ENCODE measurements at places on chromosomes 2 and 18.

- no peak overlapping the region for H3K27ac ChIP-seq
- no peak for DNase-seq
- H3K4me3 ChIP-seq, result no peak overlapping the region
- H3K36me3 ChIP-seq, result peaks cover 2% of the 10 kb centered on the region
These were observed 50.4 kb downstream of the PAX8 start for GRCh38 chr2:113228351-113228750.

DNA sequence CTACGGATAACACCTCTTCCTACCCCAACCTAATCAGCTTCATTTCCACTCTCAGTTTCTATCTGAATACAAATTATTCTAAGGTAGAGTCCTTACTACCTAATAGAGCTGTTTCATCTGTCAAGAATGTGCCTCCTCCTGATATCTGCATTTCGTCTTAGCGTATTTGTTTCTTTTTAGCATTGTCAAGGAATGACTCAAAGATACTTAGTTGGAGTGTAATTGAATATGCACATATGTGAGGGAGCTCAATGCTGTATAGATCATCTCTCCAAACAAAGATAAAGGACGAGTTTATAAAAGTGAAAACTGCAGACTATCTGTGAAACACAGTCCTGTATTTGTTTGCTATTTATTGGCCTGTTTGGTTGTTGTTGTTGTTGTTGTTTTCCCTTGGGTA, 2059.4 kb upstream of the CELF4 start:
- DNase-seq, result no peak
- H3K36me3 ChIP-seq, result no peaks in the 10 kb centered on the region
- no peaks in the 10 kb centered on the region for H3K27me3 ChIP-seq
- H3K4me3 ChIP-seq, result no peak overlapping the region

GRCh38 chr18:24317370-24317769, 80.3 kb downstream of the OSBPL1A start:
- H3K4me3 ChIP-seq, result no peak overlapping the region
- no peak overlapping the region for H3K27ac ChIP-seq
- no peaks in the 10 kb centered on the region for H3K36me3 ChIP-seq
- no peak for DNase-seq

- H3K27ac ChIP-seq, result no peak overlapping the region
- DNase-seq, result no peak
- no peaks in the 10 kb centered on the region for H3K27me3 ChIP-seq
- H3K4me3 ChIP-seq, result no peak overlapping the region
- H3K36me3 ChIP-seq, result no peaks in the 10 kb centered on the region
These were observed 231.7 kb upstream of the LYPD1 start for GRCh38 chr2:132901661-132902060.

DNA sequence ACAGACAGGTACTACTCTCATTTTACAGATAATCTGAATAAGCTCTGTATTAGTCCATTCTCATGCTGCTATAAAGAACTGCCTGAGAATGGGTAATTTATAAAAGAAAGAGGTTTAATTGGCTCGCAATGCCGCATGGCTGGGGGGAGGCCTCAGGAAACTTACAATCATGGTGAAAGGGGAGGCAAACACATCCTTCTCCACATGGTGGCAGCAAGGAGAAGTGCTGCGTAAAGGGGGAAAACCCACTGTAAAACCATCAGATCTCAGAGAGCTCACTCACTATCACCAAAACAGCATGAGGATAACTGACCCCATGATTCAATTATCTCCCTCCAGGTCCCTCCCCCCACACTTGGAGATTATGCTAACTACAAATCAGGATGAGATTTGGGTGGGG, 254.4 kb downstream of the KCNE4 start:
- H3K4me3 ChIP-seq, result no peak overlapping the region
- H3K36me3 ChIP-seq, result no peaks in the 10 kb centered on the region
- no peak overlapping the region for H3K27ac ChIP-seq
- H3K4me1 ChIP-seq, result no peaks in the 10 kb centered on the region
- H3K27me3 ChIP-seq, result no peaks in the 10 kb centered on the region
- DNase-seq, result no peak

- peaks cover 4% of the 10 kb centered on the region for H3K4me1 ChIP-seq
- H3K27ac ChIP-seq, result no peak overlapping the region
These were observed 443.7 kb downstream of the BCL11A start for GRCh38 chr2:60109744-60110143.

GRCh38 chr2:238820916-238821315, 27.0 kb upstream of the TWIST2 start:
- H3K27me3 ChIP-seq, result peaks cover 68% of the 10 kb centered on the region
- no peaks in the 10 kb centered on the region for H3K4me1 ChIP-seq
- no peak overlapping the region for H3K27ac ChIP-seq
- DNase-seq, result no peak

DNA sequence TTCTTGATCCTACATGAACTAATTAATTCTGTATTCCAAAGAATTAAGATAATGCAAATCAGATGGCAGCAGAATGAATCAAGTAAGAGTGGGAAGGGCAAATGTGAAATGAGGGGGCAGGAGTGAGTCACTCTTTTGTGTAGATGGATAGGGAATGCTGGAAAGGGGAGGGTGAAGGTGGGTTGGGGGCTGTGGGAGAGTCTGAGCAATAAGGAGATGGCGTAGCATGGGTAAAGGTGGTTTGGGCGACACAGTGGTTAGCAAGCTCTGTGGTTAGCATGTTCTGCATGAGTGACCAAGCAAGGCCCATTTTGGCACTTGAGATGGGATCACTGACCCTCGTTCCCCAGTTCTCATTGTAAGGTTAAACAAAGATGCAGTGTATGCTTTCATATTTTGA, 20.4 kb downstream of the GPD2 start:
- H3K36me3 ChIP-seq, result peaks cover 26% of the 10 kb centered on the region
- H3K4me3 ChIP-seq, result no peak overlapping the region
- H3K27ac ChIP-seq, result no peak overlapping the region
- DNase-seq, result no peak
- H3K4me1 ChIP-seq, result peaks cover 24% of the 10 kb centered on the region
- no peaks in the 10 kb centered on the region for H3K27me3 ChIP-seq

DNA sequence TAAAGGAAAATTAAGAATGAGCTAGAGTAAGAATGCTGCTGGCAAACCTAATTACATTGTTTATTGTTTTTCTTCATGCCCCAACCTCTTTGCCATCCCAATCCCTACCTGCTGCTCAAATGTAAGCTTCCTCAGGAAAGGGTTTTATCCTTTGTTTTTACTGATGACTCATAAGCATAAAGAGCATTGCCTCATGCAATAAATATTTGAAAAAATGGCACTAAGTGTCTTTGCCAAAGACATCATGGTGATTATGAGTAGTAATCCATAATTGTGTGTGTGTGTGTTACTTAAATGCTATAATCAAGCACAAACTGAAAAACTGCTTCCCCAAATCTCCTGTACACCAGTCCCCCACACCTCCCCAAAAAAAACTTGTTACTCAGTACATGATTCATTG, 53.4 kb downstream of the DNER start:
- no peak overlapping the region for H3K27ac ChIP-seq
- DNase-seq, result no peak
- no peaks in the 10 kb centered on the region for H3K4me1 ChIP-seq

GRCh38 chr2:142866426-142866825, 11.0 kb upstream of the KYNU start:
- no peaks in the 10 kb centered on the region for H3K36me3 ChIP-seq
- no peak for DNase-seq
- H3K27me3 ChIP-seq, result peaks cover 6% of the 10 kb centered on the region
- H3K27ac ChIP-seq, result no peak overlapping the region
- no peak overlapping the region for H3K4me3 ChIP-seq

DNA sequence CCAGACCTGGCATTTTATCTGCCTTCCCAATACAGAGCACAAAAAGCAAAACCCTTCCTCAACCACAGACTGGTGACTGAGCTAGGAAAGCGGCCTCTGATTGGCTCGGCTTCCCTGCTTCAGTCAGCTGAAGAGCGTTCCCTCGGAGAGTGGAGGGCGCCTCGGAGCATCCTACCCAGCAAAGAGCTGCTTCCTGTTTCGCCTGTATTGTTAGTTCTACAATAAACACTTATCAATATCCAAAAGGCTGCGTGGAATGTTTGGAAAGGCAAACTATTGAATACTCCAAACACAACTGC, 125.0 kb downstream of the CACNB4 start:
- H3K4me1 ChIP-seq, result peaks cover 3% of the 10 kb centered on the region
- no peaks in the 10 kb centered on the region for H3K36me3 ChIP-seq
- DNase-seq, result no peak
- no peak overlapping the region for H3K27ac ChIP-seq

DNA sequence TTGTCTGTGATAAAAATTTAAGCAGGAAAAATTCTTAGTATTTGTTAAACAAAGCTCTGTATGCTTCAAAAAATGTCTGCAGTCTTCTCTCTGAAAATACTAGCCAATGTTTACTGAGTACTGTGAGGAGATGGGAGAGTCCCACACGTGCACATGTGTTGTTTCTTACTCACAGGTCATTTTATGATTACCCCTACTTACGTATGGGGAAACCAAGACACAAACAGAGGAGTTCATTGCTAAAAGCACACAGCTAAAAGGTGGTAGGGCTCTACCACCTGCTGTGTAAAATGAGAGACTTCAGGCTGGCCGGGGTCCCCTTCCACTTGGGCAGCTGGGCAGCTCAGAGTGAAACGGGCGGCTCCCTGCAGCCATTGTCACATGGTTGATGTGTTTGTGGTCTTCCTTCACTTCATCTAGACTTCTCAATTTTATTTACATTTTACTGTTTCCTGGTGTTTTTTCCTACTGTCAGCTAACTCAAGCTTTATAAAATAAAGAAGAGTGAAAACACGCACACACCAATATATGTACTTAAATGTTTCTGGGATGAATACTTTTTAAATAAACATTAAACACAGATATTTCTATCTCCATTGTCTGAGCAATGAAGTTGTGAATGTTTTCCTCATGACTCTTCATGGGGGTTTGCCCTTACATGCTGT, 71.2 kb downstream of the MBP start:
- DNase-seq, result no peak
- H3K27me3 ChIP-seq, result no peaks in the 10 kb centered on the region
- H3K4me1 ChIP-seq, result peaks cover 77% of the 10 kb centered on the region
- H3K27ac ChIP-seq, result peak overlapping the region; percentile 96
- no peak overlapping the region for H3K4me3 ChIP-seq
- peaks cover 73% of the 10 kb centered on the region for H3K36me3 ChIP-seq

DNA sequence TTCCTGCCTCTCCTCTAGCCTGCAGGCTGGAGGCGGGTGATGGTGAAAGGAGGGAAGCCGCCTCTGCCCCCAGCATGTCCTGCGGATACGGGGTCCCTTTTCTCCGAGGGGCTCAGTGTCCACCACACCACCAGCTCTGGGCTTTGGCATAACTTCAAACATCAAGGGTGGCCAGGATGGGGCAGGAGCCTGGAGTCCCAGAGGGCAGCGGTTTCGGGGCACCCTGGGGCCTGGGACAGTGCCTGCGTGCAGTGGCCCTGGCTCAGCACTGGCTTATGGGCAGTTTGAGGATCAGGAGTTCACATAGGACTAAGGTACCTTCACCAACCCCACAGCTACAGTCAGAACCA, 85.5 kb upstream of the GPC1 start:
- no peaks in the 10 kb centered on the region for H3K36me3 ChIP-seq
- no peak overlapping the region for H3K27ac ChIP-seq
- peaks cover 2% of the 10 kb centered on the region for H3K4me1 ChIP-seq
- H3K27me3 ChIP-seq, result peaks cover 10% of the 10 kb centered on the region

- no peak for DNase-seq
- H3K36me3 ChIP-seq, result no peaks in the 10 kb centered on the region
- no peak overlapping the region for H3K4me3 ChIP-seq
- no peaks in the 10 kb centered on the region for H3K4me1 ChIP-seq
- H3K27ac ChIP-seq, result no peak overlapping the region
These were observed 474.9 kb upstream of the CWC22 start for GRCh38 chr2:180481998-180482397.

DNA sequence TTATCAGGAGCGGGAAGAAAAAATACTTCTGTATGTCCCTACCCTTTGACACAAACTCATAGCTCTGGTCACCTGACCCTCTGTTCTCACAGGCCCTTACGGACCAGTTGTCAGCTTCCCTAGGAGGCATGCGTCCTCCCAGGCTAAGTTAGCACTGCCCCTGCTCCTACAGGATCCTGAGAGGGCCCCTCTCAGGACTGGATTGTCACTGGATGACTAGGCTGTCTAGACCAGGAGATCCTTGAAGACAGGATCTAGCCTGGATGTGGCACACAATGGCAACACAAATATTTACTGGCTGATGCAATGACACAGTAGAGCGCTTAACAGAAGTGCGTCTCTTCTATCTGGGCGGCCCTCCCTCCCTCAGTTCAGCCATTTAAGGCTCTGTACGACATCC, 7.7 kb downstream of the FAM228A start:
- no peaks in the 10 kb centered on the region for H3K27me3 ChIP-seq
- no peak for DNase-seq
- H3K4me3 ChIP-seq, result no peak overlapping the region
- H3K4me1 ChIP-seq, result no peaks in the 10 kb centered on the region
- no peak overlapping the region for H3K27ac ChIP-seq

- no peak overlapping the region for H3K4me3 ChIP-seq
- DNase-seq, result peak; percentile 27
- H3K27ac ChIP-seq, result no peak overlapping the region
- no peaks in the 10 kb centered on the region for H3K4me1 ChIP-seq
- no peaks in the 10 kb centered on the region for H3K36me3 ChIP-seq
These were observed 411.0 kb upstream of the GYPC start for GRCh38 chr2:126244937-126245336.

GRCh38 chr2:195595825-195596224, 61.2 kb upstream of the SLC39A10 start:
- H3K4me3 ChIP-seq, result no peak overlapping the region
- H3K27me3 ChIP-seq, result no peaks in the 10 kb centered on the region
- no peak overlapping the region for H3K27ac ChIP-seq
- DNase-seq, result no peak
- H3K36me3 ChIP-seq, result peaks cover 4% of the 10 kb centered on the region

DNA sequence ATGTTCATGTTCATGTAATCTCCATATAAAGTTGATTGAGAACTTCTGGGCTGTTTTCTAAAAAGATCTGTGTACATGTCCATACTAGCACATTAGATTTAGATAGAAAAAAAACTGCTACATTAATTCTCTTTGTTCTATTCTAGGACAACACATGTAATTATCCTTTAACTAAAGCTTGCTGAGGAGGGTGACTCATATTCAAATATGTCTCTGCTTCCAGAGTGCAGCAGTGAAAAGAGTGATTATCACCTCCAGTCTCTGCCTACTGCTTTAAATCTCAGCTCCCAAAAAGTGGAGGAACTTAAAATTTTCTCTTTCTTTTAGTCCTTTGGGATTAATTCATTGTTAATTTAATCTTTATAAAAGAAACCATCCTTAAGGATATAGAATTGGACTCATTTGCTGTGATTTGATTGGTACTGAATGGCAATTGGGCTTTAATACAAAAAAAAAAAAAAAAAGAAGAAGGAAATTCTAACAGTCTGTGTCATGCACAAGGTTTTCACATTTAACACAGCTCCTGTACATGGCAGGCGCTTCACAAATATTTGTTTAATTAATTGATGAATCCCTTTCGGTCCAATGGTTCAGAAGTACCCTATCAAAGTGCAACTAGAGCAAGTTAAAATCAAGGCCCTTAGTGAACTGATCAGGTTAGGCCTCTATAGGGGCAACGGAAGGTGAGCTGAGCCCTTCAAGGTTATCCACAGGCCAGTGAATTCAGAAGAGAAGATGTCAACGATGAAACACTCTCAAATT, 214.0 kb upstream of the KCNJ3 start:
- no peak for DNase-seq
- H3K4me3 ChIP-seq, result no peak overlapping the region
- H3K36me3 ChIP-seq, result no peaks in the 10 kb centered on the region
- H3K27me3 ChIP-seq, result no peaks in the 10 kb centered on the region
- no peaks in the 10 kb centered on the region for H3K4me1 ChIP-seq
- H3K27ac ChIP-seq, result no peak overlapping the region

- H3K27ac ChIP-seq, result peak overlapping the region; percentile 77
- peaks cover 17% of the 10 kb centered on the region for H3K4me1 ChIP-seq
- no peak for DNase-seq
- H3K4me3 ChIP-seq, result no peak overlapping the region
These were observed 87.6 kb downstream of the TTC27 start for GRCh38 chr2:32715391-32715841.

Data from activated naive CD8-positive, alpha-beta T cell treated with anti-CD3 and anti-CD28 coated beads for 36 hours (primary cell).